ENCODE measurements at places on chromosomes 1 and 21. TPM values are rescaled to one million over a fixed set of nuclear protein-coding genes. Genes with fewer than 3 reads are reported as not detected.

The AMY1B gene
- total RNA-seq: not detected

The CR1L gene
- 0.14 TPM for total RNA-seq

The TESK2 gene
- 2.0 TPM for total RNA-seq

The SPATA21 gene
- not detected for total RNA-seq

All from uterus (tissue), 4 donors.